ENCODE measurements at places on chromosomes 7 and 10. TPM values are rescaled to one million over a fixed set of nuclear protein-coding genes. Genes with fewer than 3 reads are reported as not detected.

The TMEM176A gene
- total RNA-seq: 102 TPM

- DNase-seq: no peak
Observed at GRCh38 chr10:99524736-99525380, 7.9 kb upstream of the NKX2-3 start.

The GPAM gene
- total RNA-seq: 7.8 TPM

- no peak for DNase-seq
Observed at GRCh38 chr7:142603870-142604448, 145.3 kb upstream of the PRSS1 start.

- no peak for DNase-seq
Observed at GRCh38 chr10:110784198-110784597, 87.5 kb upstream of the PDCD4 start.

DNA sequence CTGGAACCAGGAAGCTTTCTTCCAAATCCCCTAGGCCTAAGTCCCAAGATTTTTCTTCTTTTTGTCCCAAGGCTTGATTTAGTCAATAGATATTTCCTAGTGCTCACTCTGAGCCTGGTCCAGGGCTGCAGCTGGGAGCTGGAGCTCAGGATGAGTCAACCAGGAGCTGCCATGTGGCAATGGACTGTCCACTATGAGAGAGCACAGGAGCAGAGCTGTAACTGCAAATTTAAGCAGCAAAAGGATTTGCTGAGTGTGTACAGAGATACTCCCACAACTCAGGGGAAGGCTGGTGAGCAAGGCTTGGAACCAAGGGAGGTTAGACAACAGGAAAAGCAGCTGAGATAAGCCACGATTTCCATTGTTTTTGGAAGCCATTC, 92.1 kb upstream of the CXCL12 start:
- DNase-seq: no peak

The HOXA1 gene
- total RNA-seq: not detected
